ENCODE measurements at places on chromosomes 6 and 20.
A peak's percentile ranks its signal among the peaks of the same experiment; 100 is the strongest.

DNA sequence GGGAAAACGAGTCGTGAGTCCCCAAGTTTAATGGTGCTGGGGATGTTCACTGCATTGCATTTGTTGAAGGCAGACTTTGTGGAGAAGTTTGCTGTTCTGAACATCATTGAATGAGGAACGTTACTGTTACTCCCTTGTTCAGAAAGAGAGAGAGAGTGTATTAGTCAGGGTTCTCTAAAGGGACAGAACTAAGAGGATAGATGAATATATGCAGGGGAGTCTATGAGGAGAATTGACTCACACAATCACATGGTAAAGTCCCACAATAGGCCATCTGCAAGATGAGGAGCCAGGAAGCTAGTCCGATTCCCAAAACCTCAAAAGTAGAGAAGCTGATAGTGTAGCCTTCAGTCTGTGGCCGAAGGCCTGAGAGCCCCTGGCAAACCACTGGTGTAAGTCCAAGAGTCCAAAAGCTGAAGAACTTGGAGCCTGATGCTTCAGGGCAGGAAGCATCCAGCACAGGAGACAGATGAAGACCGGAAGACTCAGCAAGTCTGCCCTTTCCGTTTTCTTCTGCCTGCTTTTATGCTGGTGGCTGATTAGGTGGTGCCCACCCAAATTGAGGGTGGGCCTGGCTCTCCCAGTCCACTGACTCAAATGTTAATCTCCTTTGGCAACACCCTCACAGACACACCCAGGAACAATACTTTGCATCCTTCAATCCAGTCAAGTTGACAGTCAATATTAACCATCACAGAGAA is 223.5 kb upstream of the PCSK2 start:
- DNase-seq, result no peak

DNA sequence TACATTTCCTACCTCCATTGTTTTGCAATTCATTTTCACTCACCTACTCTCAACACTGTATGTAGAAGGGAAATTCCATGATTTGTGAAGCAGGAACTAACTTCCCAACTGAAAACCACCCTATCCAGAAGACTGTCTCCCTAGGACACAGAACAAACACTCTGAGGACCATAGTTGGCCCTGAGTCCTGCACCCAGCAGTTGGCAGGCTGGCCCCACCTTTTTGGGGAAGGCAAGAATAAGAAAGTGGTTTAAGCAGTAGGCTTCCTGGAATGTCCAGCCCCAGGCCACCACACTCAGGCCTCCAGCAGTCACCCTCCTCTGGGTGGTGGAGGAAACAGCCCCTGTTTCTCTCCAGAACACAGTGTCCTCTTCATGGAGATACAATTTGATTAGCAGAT is 258.8 kb downstream of the ARHGAP18 start:
- no peak for DNase-seq

DNA sequence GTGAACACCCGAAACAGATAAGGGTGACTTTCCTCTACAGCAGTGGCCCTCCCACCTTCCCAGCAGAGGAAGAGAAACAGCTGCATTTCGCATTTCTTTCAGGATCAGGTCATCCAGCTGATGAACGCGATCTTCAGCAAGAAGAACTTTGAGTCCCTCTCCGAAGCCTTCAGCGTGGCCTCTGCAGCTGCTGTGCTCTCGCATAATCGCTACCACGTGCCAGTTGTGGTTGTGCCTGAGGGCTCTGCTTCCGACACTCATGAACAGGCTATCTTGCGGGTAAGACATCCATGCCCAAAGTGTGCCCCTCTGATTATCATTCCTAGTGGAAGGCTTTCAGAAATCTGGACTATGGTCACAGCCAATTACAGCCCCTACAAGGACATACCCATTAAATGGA is 27.8 kb upstream of the MROH8 start:
- no peak for DNase-seq

- DNase-seq, result no peak
These were observed 47.3 kb upstream of the SLC2A12 start for GRCh38 chr6:134099770-134100169.

DNA sequence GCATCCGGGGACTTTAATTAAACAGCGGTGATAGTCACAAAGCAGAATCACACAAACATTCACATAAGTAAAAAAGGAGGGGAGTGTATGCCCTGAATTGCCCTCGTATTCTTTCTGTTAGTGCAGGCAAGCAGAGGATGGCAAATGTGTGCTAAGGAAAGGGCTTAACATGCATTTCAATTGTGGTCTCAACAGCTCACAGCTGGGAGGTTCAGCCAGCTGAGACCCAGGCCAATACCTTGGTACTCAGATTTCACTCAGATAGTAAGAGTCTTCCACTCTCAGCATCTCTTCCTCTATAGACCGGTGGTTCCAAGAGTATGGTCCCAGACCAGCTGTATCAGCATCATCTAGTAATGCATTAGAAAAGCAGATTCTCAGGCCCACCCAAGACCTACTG is 215.1 kb downstream of the PHACTR1 start:
- DNase-seq, result no peak

GRCh38 chr6:1574083-1574761 is 35.5 kb upstream of the FOXC1 start:
- DNase-seq, result no peak

- DNase-seq, result no peak
These were observed 20.8 kb upstream of the SIRT5 start for GRCh38 chr6:13553646-13554045.

DNA sequence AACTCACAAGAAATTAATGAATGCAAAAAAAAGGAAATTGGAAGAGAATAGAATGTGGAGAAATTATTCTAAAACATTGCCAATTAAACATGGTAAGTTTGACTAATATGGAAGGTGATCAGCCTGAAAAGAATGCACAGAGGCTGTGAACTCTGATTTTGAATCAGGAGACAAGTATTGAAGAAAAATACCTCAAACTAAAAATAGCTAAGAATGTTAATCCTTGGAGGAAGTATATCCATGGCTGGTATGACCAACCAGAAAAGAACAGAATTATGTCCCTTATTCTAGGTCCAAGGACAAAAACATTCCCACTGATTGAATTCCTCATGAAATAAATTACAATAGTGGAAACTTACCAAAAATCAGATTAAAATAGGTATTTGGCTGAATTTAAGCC is 7.3 kb upstream of the RIMS1 start:
- no peak for DNase-seq

GRCh38 chr6:30684386-30685156 is 1.9 kb downstream of the PPP1R18 start:
- peak; percentile 54 for DNase-seq

DNA sequence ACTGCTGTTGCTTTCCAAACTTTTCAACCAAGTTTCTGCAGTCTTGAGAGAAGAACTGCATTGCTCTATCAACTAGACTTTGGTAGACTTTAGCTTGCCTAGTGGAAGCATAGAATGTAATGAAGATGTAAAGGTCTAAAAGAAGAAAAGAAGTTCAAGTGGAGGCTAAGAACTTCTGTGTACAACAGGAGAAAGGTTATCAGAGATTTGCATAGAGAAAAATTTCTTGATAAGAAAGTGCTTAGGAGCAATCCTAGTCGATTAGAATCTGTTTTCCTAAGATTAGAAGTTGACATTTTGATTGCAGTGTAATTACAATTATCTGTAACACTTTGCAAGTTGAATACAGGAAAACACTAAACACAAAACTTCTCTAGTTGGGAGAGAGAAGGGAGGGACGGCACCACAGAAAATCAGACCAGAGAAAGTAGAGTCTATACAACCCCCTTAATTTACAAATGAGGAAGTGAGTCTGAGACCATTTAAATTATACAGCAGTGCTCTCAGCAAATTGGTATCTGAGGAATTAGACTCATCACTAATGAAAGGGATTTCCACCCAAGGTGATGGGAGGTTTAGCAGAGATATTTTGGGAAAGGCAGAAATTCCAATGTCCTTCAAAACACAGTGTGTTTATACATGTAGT is 194.3 kb upstream of the MARCKS start:
- DNase-seq, result no peak

DNA sequence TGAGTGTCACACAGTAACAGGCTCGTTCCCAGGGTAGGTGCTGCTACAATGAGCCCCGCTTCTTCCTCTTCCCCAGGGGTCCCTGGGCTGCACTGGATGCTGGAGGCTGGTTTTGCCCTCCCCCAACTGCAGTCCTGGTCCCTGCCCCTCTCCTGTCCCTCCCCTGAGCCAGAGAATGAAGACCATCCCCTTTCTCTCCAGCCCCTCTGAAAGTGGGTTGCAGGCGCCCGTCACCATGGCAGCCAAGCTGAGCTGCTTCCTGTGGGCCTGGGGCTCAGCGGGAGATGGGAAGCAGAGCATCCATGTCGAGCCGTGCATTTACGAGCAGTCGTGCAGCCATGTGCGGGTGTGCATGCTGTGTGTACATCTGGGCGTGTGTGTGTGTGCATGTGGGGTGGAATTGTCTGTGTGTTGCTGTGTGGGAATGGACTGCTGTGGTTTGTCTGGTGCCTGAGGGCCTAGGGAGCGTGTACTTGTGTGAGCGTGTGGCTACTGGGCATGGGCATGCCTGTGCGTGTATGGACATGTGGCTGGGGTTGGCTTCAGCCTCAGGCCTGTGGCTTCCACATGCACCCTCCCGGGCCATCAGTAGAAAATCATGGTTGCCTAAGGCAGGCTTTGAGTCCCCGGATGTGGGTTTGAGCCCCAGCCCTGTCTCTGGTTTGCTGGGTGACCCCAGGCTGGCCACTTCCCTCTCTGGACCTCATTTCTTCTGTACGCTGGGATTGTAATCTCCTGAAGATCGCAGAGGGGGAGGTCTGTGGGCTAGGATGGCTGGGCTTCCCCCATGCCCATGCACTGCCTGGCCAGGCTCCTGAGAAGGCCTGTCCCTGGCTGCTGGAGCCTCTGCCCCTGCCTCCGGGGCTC is 48.8 kb downstream of the SRC start:
- no peak for DNase-seq

DNA sequence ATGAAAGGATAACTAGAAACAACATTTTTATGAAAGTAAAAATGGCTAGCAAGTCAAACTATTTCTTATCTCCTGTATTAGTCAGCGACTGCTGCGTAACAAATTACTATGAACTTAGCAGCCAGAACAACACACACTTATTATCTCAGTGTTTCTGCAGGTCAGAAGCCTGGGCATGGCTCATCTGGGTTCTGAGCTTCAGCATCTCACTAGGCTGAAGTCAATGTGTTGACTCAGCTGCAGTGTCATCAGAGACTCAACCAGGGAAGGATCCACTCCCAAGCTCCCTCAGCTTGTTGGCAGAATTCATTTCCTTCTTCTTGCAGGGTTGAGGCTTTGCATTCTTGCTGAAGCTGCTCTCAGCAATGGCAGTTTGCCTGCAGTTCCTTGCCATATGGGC is 33.2 kb upstream of the IGF2R start:
- no peak for DNase-seq

DNA sequence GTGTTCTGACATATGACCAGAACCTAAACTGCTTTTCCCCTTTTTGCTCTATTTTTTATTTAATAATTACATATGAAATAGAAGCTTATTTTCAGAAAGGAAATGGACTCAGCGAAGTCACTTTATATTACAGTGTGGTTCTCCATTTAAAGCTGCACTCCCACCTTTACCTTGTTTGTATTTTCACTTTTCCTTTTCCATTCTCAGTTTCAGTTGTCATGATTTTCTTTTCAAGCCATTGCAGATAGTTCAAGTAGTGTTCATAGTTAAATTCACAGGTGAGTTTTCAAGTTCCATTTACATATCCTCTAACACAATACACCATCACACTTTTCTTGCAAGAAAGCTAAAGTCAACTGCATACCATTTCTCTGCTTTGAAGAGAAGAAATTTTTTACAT is 400.2 kb downstream of the HACE1 start:
- DNase-seq, result no peak

GRCh38 chr6:92231171-92231701 is 1188.1 kb downstream of the EPHA7 start:
- DNase-seq, result no peak

DNA sequence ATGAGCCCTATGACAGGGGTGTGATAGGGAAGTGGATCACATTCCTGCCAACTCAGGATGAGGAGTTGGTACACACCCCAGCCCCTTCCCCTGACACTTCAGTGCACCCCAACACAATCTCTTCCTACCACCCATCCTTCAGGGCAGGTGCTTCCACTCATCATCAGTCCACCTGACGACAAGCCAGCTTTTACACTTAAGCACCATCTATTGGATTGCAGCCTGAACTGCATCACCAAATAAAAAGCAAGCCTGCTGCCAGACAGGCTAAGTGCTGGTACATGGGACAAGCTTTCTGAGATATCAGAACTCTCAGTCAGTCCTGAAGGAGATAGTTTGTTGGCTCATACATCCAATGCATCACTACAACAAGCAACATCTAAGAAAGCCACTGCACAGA is 69.0 kb upstream of the TMEM200A start:
- DNase-seq, result no peak

- DNase-seq, result no peak
These were observed 93.4 kb upstream of the SLC2A12 start for GRCh38 chr6:134145786-134146185.

DNA sequence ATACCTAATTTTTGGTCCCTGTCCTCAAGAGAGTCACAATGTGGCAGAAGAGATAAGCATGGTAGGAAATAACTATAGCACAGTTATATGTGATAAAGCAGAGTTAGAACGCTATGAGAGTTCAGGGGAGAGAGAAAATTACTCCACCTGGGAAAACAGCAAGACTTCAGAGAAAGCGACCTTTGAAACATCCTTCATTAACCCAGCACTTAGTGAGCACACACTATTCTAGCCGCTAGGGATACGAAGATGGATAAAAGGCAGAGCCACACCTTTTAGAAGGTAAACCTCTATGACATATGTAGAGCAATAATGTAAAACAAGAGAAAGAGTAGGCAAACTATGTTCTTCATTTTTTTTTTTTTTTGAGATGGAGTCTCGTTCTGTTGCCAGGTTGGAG is 264.3 kb downstream of the PTPRK start:
- no peak for DNase-seq

DNA sequence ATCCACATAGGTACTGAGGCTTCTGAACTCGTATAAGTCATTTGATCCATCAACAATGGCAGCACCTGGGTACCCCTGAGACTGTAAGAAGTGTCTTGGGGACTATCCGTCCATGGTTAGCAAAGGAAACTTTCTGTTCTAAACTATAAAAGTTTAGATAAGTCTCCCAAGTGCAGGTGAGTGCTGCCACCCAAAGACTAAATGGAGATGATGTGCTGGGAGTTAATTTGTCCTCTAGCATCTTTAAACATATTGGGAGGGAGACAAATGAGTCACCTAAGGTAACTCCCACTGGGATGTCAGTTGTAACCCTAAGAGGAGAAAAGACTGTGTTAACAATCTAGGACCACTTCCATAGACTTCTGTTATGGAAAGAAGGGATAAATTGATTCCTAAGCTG is 6.2 kb downstream of the BEND6 start:
- no peak for DNase-seq

DNA sequence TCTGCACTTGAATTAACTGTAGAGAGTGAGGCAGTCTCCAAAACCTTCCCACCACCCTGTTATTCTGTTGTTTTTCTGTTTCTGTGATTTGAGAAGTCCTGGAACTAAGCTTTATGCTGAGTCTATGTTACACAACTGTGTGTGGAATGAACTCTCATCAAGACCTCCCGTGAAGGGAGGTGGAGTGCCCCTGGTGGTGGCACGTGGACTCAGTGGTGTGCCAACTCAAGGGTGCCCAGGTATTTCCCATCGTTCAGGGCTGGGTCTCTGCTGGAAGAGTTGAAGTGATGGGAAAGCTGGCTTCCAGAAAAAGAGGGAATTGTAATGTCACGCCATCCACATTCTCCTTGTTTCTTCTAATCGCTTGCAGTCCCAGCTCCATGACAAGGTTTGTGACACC is 374.2 kb downstream of the SMOC2 start:
- no peak for DNase-seq
